ENCODE measurements at places on chromosomes 3 and 15.

GRCh38 chr3:137035631-137036030 lies 77.8 kb downstream of the IL20RB start:
- no peak for DNase-seq

- DNase-seq: no peak
Measured at GRCh38 chr15:45481135-45481534, 41.4 kb downstream of the SLC30A4 start.

GRCh38 chr3:73572368-73572767 lies 52.4 kb downstream of the PDZRN3 start:
- DNase-seq: peak; percentile 65

DNA sequence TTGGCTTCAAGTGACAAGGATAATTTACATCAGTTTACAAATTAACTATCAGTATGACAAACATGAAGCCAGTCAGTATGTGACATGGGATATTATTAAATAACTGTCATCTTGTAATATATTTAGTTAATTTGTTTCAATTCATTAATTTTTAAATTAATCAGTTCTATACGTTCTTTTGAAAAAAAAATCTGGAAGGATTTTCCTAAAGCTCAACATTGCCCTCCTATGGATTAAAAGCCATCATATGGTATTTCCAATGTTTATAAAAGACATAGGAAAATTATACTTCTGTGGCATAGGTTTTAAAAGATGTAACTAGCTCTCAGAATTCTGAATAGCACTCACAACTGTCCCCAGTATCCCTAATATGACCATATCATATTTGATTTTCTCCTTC lies 134.4 kb downstream of the PLOD2 start:
- DNase-seq: no peak

- no peak for DNase-seq
Measured at GRCh38 chr3:186577521-186577920, 7.0 kb downstream of the DNAJB11 start.

GRCh38 chr3:21747966-21748555 lies 2.9 kb downstream of the ZNF385D start:
- DNase-seq: no peak

- DNase-seq: no peak
Measured at GRCh38 chr15:87943626-87944025, 312.9 kb downstream of the NTRK3 start.

DNA sequence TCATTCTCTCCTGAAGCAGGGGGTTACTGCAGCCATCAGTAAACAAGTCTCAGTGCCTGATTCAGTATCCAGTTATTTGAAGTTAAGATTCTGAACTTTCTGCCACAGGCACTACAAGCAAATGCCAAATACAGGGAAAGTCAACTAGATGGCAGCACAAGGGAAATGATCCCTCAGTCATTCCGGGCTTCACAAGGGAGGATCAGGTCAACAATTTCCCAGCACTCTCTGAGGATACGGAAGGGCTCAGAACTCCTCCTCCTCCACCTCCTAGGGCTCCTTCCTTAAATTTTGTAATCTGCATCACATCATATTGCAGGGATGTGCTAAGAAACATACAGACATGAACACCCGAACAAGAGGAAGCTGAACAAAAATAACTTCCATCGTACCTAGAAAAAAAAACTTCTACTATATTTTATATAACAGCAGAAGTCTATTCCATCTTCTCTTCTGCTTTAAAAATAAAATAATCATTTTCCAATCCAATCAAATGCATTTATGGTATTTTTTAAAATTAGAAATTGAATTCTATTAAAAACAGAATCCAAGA lies 187.1 kb downstream of the FMN1 start:
- no peak for DNase-seq

DNA sequence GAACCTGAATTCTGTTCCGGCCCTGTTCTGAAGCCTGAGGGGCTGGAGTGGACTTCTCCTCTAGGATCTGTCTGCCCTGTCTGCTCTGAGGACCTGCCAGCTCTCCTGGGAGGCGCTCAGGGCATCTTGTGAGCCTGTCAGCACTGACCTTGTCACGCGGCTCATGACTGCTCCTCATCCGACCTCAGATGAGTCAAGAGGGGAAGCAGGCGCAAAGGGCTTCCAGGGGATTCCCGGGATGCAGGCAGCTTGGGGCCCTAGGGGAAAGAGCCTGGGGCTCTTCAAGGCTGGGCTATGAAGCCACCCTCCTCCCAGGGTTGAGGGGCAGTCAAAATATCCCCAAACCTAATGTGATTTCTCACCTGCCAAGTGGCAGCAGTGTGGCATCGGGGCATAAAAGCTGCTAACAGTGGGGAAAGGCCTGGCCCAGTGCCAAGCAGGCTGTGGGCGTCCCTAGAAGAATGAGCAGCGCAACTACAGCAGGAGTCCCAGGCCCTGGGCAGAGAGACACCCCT lies 27.6 kb upstream of the ANKDD1A start:
- peak; percentile 86 for DNase-seq

- DNase-seq: peak; percentile 53
Measured at GRCh38 chr3:194348354-194348753, 2.8 kb downstream of the CPN2 start.

DNA sequence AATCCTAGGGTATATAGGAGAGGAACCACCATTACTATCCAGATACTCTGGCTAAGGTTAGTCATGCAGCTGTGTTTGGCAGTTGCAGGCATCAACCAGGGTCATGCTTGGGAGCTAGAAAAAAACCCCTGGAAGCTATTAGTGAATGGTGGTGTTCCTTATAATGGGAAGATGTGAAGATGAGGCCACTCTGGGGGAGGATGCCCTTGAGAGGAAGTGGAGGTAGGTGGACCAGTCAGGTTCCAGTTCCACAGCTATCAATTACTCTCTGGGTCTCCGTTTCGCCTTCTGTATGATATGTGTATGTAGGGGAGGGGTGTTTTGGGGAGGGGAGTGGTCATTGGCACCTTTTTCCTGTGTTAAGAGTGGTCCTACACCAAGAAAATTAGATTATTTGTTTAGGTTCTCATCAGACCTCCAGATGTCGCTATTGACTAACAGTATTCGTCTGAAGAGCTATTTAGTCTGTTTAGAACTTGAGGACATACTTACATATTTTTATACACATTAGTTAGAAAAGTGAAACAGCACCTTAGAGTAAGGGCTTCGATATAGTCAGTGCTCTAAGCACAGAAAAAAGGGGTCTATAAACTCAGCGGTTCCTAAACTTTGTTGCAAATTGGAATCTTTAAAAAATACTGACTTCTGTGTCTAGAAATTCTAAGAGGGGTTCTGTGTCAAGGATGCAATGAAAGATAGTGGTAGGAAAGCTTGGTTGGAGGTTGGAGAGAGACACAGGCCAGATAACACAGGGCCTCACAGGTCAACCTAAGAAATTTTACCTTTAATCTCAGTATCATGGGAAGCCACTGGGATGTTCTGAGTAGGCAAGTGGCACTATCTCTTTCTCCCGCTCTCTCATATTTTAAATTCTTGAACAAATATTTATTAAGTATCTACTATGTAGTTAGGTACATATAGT lies 9.1 kb upstream of the HPS3 start:
- DNase-seq: peak; percentile 60

DNA sequence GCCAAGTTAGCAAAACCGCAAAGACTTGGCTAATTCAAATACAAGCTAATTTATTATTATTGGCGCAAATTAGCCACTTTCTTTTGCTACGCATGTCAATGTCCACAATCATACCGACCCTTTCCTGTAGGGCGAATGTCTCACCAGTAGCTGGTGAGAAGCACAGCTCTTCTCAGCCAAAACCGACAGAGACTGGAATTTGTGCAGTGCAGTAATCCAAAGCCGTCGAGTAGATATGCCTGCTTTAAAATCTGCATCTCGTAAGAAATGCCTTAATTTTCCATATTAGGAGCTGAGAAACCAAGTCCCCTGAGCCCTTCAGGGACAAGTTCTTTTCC lies 614 bp upstream of the MINDY2 start:
- peak; percentile 84 for DNase-seq

DNA sequence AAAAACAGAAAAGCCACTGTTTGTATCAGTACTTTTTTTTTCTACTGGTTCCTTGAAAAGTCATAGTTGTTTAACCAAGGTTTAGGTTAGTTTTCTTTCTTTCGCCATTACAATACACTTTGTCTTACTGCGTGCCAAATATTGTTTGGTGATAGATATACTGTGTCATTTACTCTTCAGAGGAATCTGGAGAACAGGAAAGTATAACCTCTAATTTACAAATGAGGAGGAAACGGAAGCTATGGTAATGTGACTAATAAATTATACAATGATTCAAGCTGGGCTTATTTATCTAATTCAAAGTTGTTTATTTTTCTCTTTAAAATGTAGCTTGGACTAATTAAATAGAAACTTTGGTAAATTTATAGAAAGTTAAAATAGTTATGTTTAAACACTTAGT lies 96.2 kb upstream of the ROBO2 start:
- DNase-seq: no peak

GRCh38 chr3:161291191-161291901 lies 70.2 kb downstream of the NMD3 start:
- no peak for DNase-seq

GRCh38 chr15:55112706-55113105 lies 84.0 kb downstream of the RSL24D1 start:
- no peak for DNase-seq

GRCh38 chr15:56931639-56932508 lies 13.4 kb downstream of the TCF12 start:
- DNase-seq: no peak

GRCh38 chr3:64133272-64133671 lies 92.0 kb downstream of the PRICKLE2 start:
- DNase-seq: no peak

GRCh38 chr15:40471105-40471807 lies 472 bp downstream of the CHST14 start:
- peak; percentile 4 for DNase-seq

- DNase-seq: peak; percentile 66
Measured at GRCh38 chr3:30688776-30689641, 82.6 kb downstream of the TGFBR2 start.

DNA sequence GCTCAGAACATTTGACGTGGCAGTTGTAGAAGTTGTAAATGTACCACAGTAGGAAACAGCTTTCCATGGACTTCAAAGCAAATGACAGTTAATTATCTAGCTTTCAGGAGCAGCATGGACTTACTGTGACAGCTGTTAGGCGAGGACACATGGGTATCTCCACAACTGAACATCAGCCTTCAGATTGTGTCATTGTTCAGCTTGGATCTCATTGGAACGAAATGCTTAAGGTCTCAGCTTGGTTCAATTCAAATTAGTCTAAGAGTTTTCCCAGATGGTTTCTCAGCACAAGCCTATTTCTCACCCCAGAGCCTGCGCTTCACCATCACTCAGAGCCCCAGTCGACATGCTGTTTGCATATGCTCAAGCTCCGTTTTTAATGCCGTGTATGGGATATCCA lies 21.1 kb upstream of the GYG1 start:
- no peak for DNase-seq

GRCh38 chr3:81425198-81425868 lies 336.1 kb downstream of the GBE1 start:
- DNase-seq: peak; percentile 40

GRCh38 chr3:186583831-186584230 lies 13.3 kb downstream of the DNAJB11 start:
- DNase-seq: no peak

GRCh38 chr3:157135671-157136396 lies 24.1 kb downstream of the CCNL1 start:
- peak; percentile 54 for DNase-seq

GRCh38 chr3:94985778-94986177 lies 922.9 kb downstream of the NSUN3 start:
- DNase-seq: no peak

- no peak for DNase-seq
Measured at GRCh38 chr3:179943117-179943880, 93.4 kb downstream of the PEX5L start.
